ENCODE measurements at places on chromosomes 1 and 21.

GRCh38 chr1:150268705-150269403, at the start of gene APH1A:
Gene APH1A (minus strand): TSS chr1:150269016. CDS start chr1:150268810, 206 bp downstream.
- peak; percentile 99 for DNase-seq

DNA sequence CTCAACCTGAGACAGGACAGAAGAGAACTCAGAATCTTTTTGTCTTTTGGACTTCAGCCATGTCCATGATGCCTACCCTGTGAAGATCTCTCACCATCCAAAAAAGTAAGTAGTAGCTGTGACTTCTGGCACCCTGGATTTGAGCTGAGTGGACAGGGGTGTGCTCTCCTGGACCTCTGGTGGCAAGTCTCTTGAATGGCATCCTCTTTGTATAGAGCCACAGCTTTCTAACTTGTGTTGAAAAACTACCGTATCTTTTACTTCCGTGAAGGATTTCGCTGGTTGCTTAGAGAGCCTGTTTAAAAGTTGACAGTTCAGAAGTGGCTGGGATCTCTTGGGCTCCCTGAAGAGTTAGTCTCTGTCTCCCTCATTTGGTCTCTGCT, 1.8 kb downstream of the MFN2 start:
- peak; percentile 68 for DNase-seq

- DNase-seq, result peak; percentile 80
Measured at GRCh38 chr1:108692724-108693655, 880 bp downstream of the PRPF38B start.

DNA sequence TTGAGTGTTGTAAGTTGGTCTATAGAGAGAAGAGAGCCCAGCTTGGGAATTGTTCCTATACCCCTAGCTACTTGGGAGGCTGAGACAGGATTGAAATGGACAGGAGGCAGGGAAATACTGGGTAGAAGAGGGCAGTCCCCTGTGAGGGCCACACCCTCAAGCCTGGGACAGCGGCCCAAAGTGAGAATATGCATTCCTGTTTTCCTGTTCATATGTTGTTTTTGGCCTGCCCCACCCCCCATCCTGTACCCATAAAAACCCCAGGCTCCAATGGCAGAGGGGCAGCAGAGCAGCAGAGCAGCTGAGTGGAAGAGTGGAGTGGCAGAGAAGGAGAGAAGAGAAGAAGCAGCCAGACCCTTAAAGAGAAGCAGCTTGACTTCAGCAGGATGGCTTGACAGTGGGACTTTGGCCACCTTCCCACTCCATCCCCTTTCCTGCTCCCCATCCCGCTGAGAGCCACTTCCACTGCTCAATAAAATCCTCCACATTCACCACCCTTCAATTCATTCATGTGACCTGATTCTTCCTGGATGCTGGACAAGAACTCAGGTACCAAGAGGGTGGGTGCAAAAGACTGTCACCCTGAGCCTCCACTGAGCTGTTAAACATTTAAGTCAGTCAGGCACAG, 70.6 kb upstream of the PUM1 start:
- DNase-seq, result peak; percentile 56

- no peak for DNase-seq
Measured at GRCh38 chr1:153649863-153650235, 8.7 kb upstream of the SNAPIN start.

- no peak for DNase-seq
Measured at GRCh38 chr1:167964646-167965045, 27.8 kb upstream of the MPC2 start.

DNA sequence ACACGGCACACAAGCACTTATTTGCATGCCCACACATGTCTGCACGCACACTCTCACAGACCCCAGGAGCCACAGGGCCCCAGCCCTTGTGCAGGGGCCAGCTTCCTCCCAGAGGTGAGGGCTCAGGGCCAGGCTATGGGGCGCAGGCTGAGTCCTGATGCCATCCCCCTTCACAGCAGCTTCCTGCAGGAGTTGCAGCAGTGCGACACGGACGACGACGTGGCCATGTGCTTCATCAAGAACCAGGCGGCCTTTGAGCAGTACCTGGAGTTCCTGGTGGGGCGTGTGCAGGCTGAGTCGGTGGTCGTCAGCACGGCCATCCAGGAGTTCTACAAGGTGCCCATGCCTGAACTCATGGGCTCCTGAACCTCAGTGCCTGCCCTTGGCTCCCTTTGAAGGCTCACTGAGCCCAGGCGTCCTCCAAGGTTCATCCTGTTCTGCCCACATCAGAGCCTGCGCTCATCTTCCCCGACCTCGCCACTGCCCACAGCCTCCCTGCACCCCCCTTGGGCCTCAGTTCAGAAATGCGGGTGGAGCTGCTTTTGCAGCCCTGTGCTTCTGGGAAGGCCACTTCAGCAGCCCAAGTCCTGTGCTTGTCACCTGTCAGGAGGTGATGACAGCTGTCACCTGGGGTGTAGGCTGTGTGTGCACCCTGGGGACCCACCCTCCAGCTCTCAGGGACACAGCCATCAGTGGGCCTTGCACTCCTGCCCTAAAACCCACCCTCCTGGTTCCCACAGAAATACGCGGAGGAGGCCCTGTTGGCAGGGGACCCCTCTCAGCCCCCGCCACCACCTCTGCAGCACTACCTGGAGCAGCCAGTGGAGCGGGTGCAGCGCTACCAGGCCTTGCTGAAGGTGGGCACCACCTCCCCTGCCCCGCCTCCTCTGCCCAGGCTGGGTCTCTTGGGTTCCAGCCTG, 66.6 kb downstream of the TRIM11 start:
- no peak for DNase-seq

DNA sequence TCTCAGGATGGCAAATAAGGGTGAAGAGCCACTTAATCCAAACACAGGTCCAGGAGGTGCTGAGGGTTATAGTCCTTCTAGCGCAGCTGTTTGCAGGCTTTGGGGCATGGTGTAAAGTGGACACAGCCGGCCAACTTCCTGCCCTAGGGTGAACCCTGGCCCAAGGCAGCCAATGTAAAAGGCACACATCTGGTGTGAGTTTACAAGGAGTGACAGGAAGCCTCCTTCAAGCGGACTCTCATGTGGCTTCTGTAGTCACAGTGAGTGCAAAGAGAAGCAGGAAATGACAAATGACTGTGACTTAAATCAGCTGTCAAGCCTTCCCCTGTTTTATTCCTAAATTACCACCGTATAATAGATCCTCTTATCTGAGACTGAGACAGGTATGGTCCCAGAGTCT, 213.0 kb downstream of the CRB1 start:
- DNase-seq, result no peak

GRCh38 chr1:197103300-197103699, 36.2 kb upstream of the F13B start:
- DNase-seq, result no peak

DNA sequence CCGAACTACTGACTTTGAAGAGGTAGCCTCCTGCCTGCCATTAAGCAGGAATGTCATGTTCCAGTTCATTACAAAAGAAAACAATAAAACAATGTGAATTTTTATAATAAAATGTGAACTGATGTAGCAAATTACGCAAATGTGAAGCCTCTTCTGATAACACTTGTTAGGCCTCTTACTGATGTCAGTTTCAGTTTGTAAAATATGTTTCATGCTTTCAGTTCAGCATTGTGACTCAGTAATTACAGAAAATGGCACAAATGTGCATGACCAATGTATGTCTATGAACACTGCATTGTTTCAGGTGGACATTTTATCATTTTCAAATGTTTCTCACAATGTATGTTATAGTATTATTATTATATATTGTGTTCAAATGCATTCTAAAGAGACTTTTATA, 159.8 kb upstream of the SGIP1 start:
- DNase-seq, result no peak

DNA sequence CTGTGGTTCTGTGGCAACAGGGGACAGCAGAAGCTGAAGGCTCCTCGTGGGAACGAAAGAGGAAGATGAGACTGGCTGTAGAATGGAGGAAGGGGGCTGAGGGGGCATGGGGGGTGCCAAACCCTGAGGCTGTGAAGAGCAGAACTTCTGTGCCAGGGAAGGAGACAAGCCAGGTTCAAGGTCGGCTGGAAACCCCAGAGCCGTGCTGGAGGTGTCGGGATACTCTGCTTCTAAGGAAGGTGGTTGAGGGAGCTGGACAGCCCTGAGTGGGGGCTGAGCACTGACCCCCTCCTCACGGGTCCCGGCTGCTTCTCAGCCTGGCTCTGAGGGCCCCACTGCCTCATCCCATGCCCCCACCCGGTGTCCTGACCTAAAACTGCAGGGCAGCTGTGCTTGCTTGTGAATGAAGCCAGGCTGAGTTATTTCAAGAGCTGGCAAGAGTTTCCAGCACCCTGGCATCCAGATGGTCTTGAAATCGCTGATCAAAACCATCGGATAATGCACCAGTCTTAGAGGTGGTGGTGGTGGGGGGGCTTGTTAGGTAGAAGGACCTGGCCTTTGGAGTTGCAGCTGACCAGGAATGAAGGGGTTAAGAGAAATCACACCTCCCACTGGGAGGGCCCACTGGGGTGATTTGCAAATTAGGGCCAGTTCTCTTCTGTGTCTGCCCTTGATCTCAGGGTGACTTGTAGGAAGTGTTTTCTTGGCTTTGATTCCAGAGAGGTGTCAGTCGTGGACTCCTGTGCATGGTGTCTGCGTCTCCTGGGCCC, 218.9 kb upstream of the C1orf174 start:
- DNase-seq, result no peak

DNA sequence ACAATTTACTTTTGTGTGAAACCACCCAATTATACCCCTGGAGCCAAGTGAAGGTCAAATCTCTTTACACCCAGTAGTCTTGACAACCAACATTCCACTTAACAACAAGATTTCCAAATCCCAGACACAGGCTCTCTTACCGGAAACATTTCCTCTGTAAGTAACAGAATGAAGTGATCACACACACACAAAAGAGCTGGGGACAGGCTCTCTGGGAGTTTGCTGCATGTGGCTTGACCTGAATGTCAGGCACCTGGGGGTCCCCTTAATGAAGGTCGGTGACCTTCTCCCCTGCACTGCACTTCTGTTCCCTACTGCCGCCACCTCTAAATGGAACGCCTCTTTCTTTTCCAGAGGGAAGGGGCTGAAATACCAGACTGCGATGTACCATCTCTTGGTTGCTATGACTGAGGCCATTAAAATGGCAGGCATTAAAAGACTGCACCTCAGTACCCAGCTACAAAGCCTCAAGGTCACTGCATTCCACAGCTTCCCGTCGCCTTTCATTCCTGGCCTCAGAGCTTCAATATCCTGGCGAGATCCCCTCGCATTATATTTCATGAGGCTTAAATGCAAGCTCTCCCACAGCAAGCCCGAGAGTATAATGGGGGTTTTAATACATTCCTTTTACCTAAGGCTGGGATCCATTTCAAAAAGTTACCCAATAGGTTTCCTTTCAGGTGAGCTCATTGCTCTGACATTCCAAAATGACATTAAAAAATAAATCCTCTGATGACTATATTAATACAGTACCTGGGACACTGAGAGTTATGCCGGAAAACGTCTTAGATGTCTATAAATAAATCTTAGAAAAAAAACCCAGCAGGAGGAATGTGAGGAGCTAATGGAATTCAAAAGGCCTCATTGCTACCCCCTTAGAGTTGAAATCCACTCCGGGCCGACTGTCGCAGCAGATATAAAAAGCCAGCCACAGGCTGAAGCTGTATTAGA, 90.9 kb upstream of the DIRAS3 start:
- peak; percentile 34 for DNase-seq

- no peak for DNase-seq
Measured at GRCh38 chr1:37294529-37294928, 179.9 kb upstream of the ZC3H12A start.
